Tongue (tissue), 3 donors: ENCODE measurements at places on chromosomes 13 and 19. TPM values are rescaled to one million over a fixed set of nuclear protein-coding genes. Genes with fewer than 3 reads are reported as not detected.

DNA sequence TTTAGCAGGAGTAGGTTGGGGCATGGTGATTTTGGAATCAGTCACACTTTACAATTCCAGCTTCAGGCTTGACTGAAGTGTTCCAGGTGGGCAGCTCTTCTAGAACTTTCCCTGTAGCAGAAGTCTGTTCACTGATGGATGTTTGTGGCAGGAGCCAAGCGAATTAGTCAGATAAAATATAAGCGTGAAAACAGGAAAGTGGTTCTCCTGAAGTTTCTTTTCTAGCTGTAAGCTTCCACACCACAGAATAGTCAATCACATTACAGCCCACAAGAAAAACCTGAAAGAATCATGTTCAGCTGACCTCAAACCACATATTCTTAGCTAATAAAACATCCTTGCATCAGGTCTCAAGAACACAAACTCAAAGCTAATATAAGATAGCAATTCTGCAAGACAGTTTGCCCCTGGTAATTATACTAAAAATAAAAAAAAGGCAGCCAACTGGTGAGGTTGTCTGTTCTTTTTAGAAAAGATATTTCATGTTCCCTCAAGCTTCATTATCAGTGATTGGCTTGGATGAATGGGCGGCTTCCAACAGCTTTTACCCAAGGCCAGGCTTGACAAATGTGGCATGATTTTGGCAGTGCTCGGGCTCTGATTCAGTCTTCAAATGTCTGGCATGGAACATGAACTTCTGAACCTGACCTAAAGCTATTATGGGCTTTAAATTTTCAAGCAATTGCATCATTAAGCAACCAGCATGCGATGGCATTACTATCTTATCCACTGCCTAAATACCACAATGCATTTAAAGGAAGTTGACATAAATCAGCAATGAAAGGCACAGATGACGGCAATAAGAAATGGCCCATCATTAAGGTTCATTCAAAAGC is 136.8 kb downstream of the DCLK1 start:
- peak; percentile 67 for DNase-seq

DNA sequence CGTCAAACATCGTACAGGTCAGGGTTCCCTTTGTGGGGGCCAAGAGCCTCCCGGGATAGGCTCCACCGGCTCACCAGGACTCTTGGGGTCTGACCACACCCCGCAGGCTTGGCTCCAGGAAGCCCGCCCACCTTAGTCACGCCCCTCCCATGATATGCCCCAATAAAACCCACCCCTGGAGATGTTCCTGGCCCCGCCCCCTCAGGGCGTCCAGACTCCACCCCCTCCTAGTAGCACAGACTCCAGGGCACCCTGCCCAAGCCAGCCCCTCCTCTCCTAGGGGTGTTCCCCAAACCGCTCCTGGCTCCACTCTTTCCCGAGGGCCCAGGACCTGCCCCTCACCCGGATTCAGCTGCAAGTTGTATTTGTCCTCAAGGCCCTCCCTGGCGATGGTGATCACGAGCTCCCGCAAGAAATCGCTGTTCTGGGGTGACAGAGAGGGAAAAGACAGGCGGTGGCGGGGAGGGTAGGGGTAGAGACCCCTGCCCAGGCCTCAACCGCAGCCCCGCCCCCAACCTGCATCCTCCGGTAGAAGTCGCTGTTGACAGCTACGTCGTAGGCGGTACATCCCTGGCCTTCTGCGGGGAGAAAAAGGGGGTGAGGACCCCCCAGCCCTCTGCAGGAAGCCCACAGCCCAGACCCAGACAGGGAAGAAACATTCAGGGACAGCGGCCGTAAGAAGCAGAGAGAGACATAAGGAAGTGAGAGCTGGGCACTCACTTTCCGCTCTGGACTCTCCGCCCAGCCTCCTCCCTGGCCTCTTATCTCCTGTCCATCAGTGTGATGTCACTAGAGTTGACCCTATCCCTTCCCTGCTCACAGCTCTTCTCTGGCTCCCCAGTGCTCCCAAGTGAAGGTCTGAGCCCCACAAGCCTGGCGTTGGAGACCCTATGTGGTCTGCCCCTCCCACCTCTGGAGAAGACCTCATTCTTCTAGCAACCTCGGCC is 3.9 kb downstream of the PIH1D1 start:
- peak; percentile 42 for DNase-seq

DNA sequence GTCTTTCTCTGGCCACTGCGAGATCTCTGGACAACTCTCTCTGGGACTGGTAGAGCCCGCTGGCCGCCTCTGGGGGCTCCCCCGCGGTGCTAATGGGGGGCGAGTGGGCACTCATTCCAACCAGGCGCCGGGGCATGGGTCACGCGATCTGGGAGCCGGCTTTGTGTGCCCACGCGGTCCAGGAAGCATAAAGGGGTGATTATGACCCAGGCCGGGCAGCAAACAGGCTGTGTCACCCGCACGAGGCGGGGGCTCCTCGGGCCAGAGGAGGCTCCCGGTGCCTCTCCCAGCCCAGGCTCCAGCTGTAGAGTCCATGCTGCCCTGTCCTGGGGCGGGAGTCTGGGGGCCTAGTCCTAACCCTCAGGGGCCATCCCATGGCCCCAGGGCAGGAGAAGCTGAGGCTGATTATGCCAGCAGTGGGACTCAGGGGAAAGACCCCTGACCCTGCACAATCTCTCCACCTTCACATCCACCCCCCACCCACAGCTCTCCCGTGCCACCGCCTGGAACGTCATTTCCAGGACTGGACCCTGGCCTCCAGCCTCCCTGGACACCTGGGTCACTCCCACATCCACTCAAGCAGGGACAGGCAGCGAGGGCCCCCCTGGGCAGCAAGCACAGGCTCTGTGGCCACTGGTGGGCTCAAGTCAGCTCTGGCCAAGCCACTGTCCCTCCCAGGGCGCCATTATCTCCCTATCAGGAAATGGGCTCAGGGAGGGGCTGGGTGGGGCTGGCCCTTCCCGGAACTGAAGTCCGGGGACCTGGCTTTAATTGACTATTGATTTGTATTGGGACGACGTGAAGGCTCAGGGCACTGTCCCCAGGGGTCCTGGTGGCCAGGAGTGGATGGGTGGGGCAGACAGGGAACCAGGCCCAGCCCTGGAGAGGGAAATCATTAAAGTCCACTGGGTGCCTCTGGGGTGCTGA is 50.0 kb downstream of the PTPRS start:
- no peak for DNase-seq

- DNase-seq, result no peak
Observed at GRCh38 chr13:22049384-22049783, 378.5 kb downstream of the FGF9 start.

DNA sequence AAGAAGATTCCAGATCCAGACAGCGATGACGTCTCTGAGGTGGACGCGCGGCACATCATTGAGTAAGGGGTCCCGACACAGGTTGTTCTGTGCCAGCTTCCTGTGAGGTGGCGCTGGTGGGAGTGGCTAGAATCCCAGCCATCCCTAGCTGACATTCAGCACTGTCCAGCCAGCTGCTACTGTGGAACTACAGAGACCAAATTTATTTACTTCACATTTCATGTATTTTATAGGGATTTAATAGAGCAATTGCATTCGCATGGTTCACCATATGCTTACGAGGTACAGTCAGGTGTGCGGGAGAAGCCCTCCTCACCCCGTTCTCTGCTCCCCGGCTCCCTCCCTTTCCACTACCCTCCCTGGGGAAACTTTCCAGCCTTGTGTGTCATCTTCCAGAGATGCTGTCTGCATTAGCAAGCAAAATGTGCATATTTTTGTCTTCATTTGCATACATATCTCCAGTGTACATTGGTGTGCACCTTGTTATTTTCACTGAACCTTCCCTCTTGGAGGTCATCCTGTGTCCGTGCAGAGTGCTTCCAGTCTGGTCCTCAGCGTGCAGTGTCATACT is 47.2 kb downstream of the SMARCA4 start:
- DNase-seq, result no peak

- DNase-seq, result peak; percentile 67
Observed at GRCh38 chr13:108342369-108343289, 73.1 kb downstream of the TNFSF13B start.

DNA sequence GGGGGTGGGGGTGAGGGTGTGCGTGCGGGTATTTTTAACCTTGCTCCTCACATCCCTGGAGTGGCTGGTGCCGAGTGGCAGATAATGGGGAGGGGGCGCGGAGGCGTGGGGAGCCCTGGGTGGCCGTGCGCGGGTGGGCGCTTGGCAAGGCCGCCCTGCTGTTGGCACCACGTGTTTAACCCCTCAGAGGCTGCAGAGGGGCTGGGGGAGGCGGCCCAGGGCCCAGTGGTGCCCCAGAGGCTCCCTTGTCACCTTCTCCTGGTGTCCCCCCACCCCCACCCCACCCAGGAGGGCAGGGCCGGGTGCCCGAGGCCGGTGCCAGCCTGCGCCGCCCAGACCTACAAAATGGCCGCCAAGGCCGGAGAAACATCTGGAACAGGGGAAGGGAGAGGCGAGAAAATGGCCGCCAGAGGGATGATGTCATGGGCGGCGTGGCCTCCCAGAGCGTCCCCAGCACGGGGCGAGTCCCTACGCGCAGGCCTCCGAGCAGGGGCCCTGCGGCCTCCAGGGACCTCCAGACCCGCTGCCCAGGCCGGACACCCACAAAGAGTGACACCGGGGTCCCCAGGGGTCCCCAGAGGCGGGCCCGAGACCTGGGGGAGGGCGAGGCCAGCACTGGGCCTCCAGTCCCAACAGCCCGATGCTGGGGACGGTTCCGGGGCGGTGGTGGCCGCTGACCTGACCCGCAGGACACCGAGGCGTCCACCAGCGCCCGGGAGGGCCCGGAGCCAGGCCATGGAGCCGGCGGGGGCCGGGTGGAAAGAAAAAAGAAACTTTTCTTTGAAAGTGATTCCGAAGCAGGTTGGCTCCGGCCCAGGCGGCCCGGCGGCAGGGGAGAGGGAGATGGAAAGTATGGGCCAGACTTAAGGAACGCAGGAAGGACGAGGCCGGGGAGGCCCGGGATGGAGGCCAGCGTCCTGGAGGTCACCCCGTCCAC is 38.2 kb downstream of the NFIC start:
- peak; percentile 95 for DNase-seq

DNA sequence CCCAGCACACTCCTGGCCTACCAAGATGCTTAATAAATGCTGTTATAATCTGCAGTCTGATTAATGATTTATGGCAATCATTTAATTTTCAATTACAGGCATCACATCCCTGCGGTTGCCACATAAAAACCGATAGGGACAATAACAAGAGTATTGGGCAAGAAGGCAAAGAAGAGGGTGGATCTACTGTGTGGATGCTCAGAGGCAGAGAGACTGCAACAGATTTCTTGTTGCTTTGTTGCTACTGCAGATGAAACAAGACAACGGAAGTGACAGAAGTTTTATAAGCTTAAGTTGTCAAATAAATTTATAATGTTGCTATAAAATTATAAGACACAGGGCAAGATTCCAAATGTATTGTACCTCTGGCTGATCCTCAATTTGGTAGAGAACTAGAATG is 154.8 kb downstream of the ABCC4 start:
- DNase-seq, result no peak

- DNase-seq, result no peak
Observed at GRCh38 chr13:51298812-51299211, 40.7 kb upstream of the SERPINE3 start.

GRCh38 chr19:35557539-35558399 is 5.7 kb downstream of the ATP4A start:
- peak; percentile 70 for DNase-seq

DNA sequence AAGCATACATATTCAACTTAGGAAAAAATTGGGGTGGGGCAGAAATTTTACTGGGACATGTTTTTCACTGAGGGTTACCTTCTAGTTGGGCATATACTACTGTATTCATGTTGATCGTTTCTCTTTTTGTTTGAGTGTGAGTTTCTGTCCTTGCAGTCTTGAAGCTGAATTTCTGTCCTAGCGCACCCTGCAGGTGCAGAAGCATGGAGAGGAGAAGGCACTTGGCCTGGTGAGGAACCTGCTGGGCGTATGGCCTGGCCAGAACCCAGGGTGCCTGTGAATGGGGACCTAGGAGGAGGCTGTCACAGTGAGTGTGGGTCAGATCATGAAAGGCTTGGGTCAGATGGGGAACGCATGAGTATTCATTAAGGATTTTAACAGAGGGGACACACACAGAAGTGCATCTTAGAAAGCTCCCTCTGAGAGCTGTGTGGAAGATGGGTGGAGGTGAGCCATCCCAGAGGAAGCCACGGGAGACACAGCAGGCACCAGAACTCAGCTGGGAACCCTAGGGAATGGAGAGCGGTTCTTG is 36.8 kb downstream of the SERP2 start:
- no peak for DNase-seq

GRCh38 chr19:2494084-2494446 is 18.1 kb downstream of the GADD45B start:
- DNase-seq, result peak; percentile 18

DNA sequence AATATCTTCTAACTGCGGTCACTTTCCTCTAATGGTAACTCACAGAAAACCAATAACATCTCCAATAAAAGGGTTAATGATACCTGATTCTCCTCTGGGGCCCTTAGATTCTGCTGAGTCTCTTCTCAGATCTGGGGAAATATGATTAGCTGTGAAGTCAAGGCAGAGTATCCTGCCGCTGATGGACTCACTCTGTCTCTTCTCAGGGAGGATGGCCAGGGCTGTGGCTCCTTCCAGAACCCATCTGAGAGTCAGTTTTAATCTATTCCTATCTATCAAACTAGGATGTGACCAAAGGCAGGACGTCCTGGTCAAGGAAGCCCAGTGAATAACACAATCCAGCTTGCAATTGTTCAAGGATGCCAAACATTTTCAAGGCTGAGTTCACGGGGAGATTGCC is 109.8 kb downstream of the SLC10A2 start:
- no peak for DNase-seq

DNA sequence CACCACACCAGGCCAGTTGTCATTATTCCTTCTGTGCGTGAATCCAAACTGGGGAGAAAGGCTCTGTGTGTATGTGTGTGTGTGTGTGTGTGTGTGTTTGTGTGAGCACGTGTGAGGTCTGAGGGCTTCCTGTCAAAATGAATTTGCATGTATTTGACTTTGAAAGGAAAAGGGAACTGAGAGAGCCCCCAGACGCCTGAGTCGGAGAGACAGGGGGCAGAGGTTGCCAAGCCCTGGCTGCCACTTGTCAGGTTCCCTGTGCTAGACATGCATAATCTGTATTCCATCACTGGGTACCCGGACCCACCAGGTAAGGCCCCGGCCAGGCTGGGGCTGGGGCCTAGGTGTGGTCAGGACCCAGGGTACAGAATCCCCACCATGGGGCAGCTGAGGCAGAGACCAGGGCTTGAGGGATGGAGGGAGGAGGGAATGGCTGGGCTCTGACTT is at the start of gene CLEC17A:
Gene CLEC17A, plus strand, starts transcription at position 191 of the 447 bp plus-strand sequence. Its CDS starts 77 bp downstream, at position 268.
- no peak for DNase-seq

- DNase-seq, result no peak
Observed at GRCh38 chr13:48156466-48156865, 61.6 kb upstream of the MED4 start.

- no peak for DNase-seq
Observed at GRCh38 chr13:102461302-102461701, 59.5 kb upstream of the FGF14 start.

The UGGT2 gene
- total RNA-seq, result 64.8 TPM

The PVR gene
- total RNA-seq, result 69.0 TPM

The NXNL1 gene
- not detected for total RNA-seq

The ZNF418 gene
- total RNA-seq, result 15.8 TPM

The TMPRSS9 gene
- 0.31 TPM for total RNA-seq

The SYCN gene
- not detected for total RNA-seq

The HSPB6 gene
- 152 TPM for total RNA-seq

The SIGLEC10 gene
- total RNA-seq, result 2.1 TPM

The TMEM59L gene
- total RNA-seq, result 12.0 TPM

The SIGLEC14 gene
- total RNA-seq, result 0.21 TPM

The CYP4F3 gene
- total RNA-seq, result 1.4 TPM
